Dermis microvascular lymphatic vessel endothelial cell (primary cell): ENCODE measurements at places on chromosomes 7 and 10. TPM values are rescaled to one million over a fixed set of nuclear protein-coding genes. Genes with fewer than 3 reads are reported as not detected.

DNA sequence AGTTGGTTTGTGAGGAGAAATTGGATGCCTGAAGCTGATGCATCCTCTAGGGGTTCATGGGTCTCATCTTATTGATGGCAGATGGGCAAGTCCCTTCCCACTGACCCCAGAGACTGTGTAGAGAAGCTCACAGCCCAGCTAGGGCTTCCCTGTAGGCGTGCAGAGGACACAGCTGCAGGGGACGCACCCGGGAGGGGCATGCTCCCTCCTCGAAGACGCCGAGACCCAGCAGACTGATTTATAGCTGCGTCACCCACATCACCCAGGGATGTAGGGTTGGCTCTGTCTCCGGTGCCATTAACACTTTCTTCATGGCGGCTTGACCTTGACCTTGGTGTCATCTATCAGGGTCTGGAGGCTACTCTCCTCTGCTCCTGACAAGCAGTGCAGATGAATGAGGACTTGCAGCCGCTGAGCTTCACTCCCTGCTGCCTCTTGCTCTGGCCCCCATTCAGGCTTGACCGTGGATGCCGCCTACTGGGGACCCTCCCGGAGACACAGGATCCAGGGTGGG, 549.7 kb downstream of the TCERG1L start:
- no peak for DNase-seq

- no peak for DNase-seq
Observed at GRCh38 chr7:33539198-33539597, 366.1 kb upstream of the BMPER start.

The CACNA2D1 gene
- total RNA-seq = 7.8 and 11.3 TPM in 2 replicates

- no peak for DNase-seq
Observed at GRCh38 chr7:90586091-90586490, 10.0 kb upstream of the CDK14 start.

DNA sequence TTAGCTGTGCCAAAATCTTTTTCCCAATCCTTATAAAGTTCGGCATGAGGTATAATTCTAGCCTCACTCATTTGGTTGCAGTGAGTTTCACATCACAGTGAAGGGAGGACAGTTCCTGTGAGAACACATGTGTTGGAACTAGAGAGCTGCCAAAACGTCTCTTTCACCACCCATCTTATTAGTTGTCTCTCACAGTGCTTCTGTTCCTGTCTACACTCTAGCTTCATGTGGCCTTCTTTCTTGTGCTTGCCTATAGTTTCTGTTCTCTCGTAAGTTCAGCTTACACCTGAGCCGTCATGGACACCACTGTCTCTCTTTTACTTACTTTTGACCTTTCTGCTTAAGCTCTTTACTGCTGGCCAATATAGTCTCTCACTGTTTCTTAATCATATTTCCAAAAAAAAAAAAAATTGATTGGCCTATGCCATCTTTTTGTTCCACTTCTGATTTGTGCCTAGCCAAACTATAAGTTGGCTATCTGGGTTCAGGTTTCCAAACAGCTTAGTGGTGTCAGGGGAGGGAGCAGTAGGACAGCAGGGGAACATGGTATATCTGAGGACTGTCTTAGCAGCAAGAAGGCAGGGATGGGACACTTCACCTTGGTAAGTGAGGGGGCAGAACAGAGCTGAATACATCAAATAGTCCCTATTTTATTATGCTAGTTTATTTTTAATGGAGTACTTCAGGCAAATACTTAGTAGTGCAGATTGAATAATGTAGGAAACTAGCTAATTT, 38.0 kb downstream of the ZNRF2 start:
- DNase-seq = peak; percentile 6

DNA sequence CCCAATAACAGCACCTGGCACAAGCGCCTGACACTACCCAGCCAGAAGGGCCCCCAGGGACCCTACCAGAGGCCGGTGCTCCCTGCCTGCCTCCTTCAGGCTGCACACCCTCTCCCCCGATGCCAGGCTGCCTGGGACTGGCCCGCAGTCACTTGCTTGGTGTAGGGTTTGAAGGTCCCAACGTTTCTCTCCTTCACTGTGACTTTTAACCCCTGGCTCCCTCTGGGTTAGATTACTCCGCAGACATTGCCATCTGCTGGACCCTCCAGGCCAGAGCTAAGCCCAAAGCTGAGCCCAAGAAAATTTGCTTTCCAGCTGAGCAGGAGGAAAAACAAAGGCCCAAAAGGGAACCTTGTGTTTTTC, 6.9 kb downstream of the CDHR1 start:
- no peak for DNase-seq

DNA sequence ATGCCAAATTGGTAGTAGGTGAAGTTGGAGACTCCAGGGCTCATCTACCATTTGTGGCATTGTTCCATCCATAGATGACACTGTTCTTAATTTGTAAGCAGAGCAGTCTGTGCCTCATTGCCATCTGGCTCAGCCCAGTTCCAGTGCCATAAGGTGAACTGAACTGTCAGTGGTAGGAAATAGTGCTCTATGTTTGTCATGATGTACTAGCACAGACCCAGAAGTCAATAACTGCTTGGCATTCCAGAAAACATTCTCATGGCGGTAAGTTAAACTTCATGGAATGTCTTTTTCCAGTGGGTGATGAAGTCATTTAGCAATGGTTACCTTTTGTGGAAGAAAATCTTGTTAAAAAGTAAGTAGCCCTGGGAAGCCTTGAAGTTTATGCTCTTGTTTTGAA, 302.7 kb downstream of the SUGCT start:
- DNase-seq = peak; percentile 74

DNA sequence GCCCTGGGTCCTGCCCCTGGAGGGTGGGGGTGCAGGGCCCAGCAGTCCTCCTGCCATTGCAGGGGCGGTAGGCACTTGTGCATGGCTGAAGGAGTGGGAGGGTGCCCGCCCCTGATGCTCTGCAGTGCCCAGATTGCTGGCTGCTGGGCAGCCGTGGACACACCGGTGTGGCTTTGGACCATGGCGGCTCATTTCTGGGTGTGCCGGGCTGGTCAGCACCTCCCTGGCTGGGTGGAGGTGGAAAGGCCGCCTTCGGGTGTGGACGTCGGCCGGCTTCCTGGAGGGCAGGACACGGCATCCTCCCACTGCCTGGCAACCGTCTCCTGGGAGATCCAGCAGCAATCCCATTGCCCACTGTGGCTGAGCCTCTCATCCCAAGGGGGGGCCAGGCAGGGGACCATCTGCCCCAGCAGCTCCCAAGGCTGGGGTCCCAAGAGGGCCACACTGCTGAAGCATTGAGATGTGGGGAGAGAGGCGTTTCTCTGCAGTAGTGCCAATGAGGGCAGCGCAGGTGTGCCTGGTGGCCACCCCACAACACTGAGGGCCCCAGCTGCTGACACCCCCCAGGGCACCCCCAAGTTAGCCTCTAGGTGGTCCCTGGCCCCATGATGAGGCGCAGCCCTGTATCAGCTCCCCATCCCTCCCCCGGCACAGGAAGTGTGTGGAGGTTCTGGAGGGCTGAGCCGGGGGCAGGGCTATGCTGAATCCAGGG, 12.9 kb downstream of the TTYH3 start:
- no peak for DNase-seq

The PRPS1L1 gene
- total RNA-seq = not detected in 2 replicates

The HOXA7 gene
- 1.0 and 2.0 TPM in 2 replicates for total RNA-seq

The HOXA1 gene
- total RNA-seq = 0.51 and 1.0 TPM in 2 replicates

The EPDR1 gene
- total RNA-seq = 1.6 and 3.7 TPM in 2 replicates

DNA sequence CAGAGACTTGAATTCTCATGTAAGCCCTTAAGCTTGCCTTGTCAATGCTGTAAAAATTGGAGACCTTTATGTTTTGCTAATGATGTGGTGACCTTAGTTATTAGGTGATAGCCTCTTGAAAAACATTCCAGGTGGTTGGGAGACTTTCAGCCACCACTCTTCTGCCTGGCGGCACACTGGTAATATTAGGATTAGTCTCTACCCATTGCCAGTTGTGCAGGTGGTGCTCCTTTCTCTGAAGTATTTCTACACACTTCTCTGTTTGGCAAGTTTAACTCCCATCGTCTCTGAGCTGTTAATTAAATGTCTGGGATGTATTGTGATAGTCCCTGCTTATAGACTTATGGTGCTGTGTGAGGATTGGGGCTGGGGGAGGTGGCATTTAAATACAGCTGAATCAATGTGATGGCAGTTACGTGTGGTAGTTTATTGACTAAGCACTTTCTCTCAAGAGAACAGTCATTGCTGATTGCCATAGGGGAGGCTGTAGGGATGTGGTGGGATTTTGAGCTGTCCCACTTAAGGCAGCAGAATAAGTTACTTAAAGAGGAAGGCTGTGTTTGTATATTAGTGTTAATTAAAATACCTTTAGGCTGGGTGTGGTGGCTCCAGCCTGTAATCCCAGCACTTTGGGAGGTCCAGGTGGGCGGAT, 61.7 kb downstream of the DAGLB start:
- no peak for DNase-seq

- peak; percentile 43 for DNase-seq
Observed at GRCh38 chr7:96224685-96225084, 97.2 kb downstream of the SLC25A13 start.
